ENCODE measurements at places on chromosomes 1 and 21.

DNA sequence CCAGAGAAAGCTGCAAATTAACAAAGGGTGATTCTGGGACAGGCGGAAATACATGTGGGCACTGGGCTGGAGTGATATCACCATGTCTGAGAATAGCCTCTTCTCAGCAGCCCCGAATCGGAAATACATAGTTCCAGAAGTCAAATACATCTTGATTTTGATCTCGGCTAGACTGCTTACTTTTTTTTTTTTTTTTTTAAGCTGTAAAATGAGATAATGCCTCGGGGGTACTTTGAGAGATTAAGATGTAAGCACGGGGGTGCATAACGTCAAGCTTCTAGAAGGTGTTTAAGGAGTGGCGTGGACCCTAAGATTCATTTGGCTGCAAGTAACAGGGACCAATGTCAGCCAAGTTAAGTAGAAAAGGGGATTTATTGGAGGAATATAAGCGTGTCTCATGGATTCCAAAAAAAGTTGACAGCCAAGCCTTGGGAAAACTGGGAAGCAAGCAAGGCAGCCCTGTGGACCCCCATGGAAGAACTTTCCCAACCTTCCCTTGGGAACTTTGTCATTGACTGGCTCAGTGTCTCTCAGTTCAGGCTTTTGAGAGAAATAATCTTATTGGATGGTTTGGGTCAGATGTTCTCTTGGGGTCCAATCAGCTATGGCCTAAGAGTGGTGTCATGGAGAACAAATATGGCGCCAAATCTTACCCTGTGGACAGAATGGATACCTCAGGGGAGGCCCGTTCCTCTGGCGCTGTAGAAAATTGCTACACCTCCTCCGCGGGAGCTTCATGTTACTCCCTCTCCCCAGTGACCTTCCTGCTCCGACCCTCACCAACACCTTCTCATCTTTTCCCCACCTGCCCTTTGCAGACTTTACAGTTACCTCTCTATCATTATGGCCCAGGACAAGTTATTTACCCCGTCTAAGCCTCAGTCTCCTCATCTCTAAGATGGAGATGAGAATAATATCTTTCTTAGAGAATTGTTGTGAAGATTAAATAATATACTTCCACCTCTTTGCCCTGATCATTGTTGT, 186.6 kb downstream of the KAZN start:
- no peak for DNase-seq

GRCh38 chr1:171999756-172000155, 158.5 kb downstream of the DNM3 start:
- DNase-seq = no peak

GRCh38 chr1:47759936-47760629, 237.1 kb downstream of the TRABD2B start:
- no peak for DNase-seq

GRCh38 chr1:205258261-205258691, 30.5 kb downstream of the TMCC2 start:
- DNase-seq = no peak

DNA sequence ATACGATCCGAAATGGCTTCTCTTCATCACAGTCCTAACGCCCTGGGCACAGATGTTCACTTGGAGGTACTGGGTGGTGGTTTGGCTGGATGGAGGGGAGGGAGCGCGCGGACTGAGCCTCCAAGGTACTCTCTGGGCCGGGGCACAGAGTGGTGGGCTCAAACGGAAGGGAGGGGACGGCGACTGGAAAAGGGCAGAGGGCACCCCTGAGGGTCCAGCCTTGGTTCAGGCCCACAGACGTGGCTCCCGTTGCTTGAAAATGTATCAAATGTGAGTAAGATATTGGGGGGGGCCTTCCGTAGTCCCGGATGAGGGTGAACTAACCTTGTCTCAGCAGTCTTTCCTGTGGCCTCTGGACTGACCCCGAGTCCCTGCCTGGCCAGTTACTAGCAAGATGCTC, 463 bp downstream of the IL12RB2 start:
- peak; percentile 67 for DNase-seq
